ENCODE measurements at places on chromosomes 3 and 15.

- DNase-seq = no peak
Observed at GRCh38 chr15:99424978-99425656, 140.7 kb upstream of the MEF2A start.

- no peak for DNase-seq
Observed at GRCh38 chr15:34892963-34893591, 76.5 kb downstream of the AQR start.

DNA sequence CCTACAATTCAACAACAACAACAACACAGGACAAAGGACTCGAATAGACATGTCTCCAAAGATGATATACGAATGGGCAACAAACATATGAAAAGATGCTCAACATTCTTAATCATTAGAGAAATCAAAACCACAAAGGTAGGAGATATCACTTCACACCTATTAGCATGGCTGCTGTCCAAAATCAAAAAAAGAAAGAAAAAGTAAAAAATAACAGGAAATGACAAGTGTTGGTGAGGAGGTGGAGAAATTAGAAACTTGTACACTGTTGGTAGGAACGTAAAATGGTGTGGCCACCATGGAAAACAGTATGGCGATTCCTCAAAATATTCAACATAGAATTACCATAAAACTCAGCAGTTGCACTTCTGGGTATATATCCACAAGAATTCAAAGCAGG, 312.3 kb upstream of the STT3B start:
- DNase-seq = no peak

- no peak for DNase-seq
Observed at GRCh38 chr3:133853063-133853924, 42.4 kb downstream of the RAB6B start.

GRCh38 chr15:58517682-58518525, 86.1 kb downstream of the LIPC start:
- DNase-seq = no peak

DNA sequence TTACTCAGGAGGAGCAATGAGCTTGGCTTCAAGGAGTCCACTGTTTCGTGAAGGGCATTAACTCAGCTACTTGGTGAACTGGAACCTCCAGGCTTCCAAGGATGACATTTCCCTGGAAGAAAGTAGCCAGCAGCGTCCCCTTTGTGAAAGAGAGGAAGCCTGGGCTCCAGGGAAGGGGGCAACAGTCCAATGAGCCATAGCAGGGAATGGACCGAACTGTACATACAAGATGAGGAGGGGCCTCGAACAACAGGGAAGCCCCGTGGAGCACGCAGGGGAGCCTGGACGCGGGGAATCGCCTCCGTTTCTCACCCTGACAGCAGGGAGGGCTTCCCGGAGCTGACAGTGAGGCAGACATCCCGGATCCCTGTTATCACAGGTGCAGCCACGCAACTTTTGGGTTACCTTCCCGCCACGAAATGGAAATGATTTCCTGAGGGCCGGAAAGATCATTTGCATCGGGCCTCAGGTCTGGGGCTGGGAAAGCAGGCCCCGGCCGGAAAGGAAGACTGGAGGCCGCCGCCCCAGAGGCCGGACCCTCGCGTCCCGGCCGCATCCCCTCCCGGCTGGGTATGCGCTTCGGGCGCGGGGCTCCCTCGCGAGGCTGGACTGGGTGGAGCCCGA, 475 bp upstream of the SPINT1 start:
- no peak for DNase-seq

GRCh38 chr15:76576523-76577279, 240.1 kb downstream of the ISL2 start:
- no peak for DNase-seq

GRCh38 chr3:36792342-36792741, 28.0 kb upstream of the DCLK3 start:
- peak; percentile 14 for DNase-seq

DNA sequence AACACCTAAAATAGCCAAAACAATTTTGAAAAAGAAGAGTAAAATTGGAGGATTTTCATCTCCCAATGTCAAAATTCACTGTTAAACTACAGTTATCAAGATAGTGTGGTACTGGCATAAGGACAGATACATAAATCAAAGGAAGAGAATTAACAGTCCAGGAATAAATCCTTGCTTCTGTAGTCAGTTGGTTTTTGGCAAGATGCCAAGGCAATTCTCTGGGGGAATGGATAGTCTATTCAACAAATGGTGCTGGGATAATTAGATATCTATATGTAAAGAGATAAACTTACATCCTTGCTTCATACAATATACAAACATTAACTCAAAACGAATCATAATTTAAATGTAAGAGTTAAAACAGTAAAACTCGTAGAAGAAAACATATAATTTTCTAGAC, 57.9 kb upstream of the SELENOK start:
- DNase-seq = peak; percentile 17

DNA sequence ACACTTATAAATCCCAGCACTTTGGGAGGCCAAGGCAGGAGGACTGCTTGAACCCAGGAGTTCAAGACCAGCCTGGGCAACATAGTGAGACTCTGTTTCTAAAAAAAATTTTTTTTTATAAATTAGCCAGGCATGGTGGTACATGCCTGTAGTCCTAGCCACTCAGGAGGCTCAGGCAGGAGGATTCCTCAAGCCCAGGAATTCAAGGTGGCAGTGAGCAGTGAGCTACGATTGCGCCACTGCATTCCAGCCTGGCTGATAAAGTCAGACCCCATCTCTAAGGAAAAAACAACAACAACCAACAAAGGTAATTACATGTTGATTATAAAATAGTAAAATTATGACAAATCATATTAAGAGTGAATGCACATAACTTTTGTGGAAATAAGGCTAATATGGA, 40.9 kb downstream of the MCCC1 start:
- no peak for DNase-seq

- DNase-seq = no peak
Observed at GRCh38 chr3:193560091-193560490, 5.4 kb upstream of the ATP13A4 start.

- DNase-seq = no peak
Observed at GRCh38 chr3:32106929-32107362, 526 bp downstream of the GPD1L start.

Data from NCI-H2227 treated with DMSO at 0.1 percent for 48 hours (cell line).